ENCODE measurements at places on chromosomes 1 and 21. TPM values are rescaled to one million over a fixed set of nuclear protein-coding genes. Genes with fewer than 3 reads are reported as not detected.

FCN3 gene
- not detected for total RNA-seq

AIRE gene
- 0.08 TPM for total RNA-seq

FCAMR gene
- not detected for total RNA-seq

ZNF672 gene
- 23.7 TPM for total RNA-seq

DNAJC11 gene
- 20.4 TPM for total RNA-seq

KRTAP19-8 gene
- total RNA-seq: not detected

LAD1 gene
- 0.48 TPM for total RNA-seq

BMP8A gene
- 0.40 TPM for total RNA-seq

ZNF683 gene
- not detected for total RNA-seq

OLIG1 gene
- not detected for total RNA-seq

LCE3B gene
- not detected for total RNA-seq

ACTL8 gene
- 0.08 TPM for total RNA-seq

CELA2A gene
- total RNA-seq: not detected

TDRD5 gene
- total RNA-seq: under 0.01 TPM
